Bone marrow (tissue), 2 donors: ENCODE measurements at places on chromosomes 12 and 14.

GRCh38 chr12:121116318-121117225 lies 16.1 kb upstream of the P2RX7 start:
- no peak for DNase-seq

GRCh38 chr12:11673666-11674461 lies 24.4 kb downstream of the ETV6 start:
- no peak for DNase-seq

GRCh38 chr12:130435331-130435730 lies 97.6 kb downstream of the PIWIL1 start:
- no peak for DNase-seq

- peak; percentile 41 for DNase-seq
These were observed 479 bp downstream of the GPR135 start for GRCh38 chr14:59464486-59465315.

GRCh38 chr12:121214166-121214777 lies 4.3 kb downstream of the P2RX4 start:
- DNase-seq = peak; percentile 68

GRCh38 chr12:124289634-124290600 lies 5.0 kb upstream of the RFLNA start:
- no peak for DNase-seq

- DNase-seq = no peak
These were observed 161.2 kb upstream of the SLC38A2 start for GRCh38 chr12:46533723-46534122.

GRCh38 chr14:93033983-93034670 lies 81.6 kb downstream of the ITPK1 start:
- no peak for DNase-seq

- DNase-seq = no peak
These were observed 42.9 kb downstream of the CMAS start for GRCh38 chr12:22088886-22089285.

- DNase-seq = no peak
These were observed 3.2 kb downstream of the DGLUCY start for GRCh38 chr14:91116913-91117588.

DNA sequence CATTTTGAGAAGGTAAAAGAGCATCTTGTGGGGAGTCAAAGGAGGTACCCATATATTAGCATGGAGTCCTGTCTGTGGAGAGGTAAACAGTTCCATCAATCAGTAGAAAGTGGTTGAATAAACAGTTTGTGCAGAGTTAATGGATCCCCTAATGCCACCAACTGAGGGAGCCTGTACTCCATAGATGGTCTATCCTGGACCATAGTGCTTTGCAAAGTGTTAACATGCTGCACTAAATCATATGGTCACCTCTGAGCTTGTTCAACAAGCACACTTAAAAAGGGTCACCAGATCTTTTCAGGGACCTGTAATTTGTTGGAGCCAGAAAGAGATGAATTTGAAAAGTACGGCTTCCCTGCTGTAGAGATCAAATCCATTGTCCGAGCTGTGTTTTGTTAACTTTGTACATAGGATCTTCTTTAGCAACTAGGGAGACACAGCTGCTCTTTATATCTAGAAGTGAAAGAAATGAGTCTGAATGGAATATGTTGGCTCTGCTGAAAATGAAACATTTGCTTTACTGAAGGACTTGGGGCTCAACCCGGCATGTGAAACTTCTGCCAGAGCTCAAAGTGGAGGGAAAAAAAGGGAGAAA lies 366.4 kb downstream of the ETNK1 start:
- DNase-seq = no peak

- DNase-seq = no peak
These were observed 199.8 kb downstream of the RBM19 start for GRCh38 chr12:113766131-113766878.

DNA sequence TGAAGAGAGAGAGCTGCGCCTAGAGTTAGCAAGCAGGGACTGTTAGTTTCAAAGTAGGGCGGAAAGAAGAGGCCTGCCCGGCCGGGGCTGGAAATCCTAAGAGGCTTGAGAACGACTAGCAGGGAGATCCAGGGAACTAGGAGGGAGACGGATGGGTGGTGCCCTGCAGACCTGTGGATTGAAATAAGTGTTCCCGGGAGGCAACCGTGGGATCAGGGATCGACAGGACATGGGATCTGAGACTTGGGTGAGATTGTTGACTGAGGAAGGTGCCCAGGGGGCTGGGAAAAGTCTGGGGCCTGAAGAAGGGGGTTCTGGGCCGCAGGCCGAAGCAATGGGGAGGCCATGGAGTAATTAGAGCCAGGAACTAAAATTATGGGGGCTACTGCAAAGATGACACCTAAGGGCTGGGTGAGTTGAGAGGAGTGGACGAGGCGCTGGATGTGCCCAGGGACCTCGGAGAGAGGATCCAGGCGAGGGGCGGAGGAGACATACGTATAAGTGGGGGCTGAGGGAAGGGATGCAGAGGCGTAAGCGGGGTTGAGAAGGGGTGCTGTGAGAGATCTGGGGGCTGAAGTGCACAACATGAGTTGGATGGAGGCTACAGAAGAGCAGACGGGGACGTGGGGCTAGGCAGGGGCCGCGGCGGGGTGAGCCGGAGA lies 635 bp downstream of the LTA4H start:
- no peak for DNase-seq

- DNase-seq = no peak
These were observed 4.3 kb upstream of the ASCL1 start for GRCh38 chr12:102953221-102953620.

DNA sequence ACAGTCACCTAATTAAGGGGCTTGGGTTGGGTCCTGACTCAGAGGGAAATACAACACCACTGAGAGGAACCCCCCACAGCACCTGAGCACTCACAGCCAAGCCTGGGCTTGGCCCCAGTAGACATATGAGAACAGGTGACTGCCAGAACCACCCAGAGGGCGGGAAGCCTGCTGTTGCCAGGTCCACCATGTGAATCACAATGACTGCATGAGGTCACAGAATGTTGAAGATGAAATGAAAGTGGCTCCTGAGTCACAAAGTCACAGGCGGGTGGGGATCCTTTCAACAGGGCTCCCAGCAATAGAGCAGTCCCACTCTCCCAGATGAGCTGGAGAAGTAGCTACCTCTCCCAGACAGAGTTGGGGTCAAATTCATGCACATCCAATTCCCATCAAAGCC lies at the start of gene LRRC74A:
TSS of gene LRRC74A (plus strand) at position 287 of the 400 bp plus-strand sequence. CDS start 290 bp downstream, outside the sequence.
- DNase-seq = no peak

DNA sequence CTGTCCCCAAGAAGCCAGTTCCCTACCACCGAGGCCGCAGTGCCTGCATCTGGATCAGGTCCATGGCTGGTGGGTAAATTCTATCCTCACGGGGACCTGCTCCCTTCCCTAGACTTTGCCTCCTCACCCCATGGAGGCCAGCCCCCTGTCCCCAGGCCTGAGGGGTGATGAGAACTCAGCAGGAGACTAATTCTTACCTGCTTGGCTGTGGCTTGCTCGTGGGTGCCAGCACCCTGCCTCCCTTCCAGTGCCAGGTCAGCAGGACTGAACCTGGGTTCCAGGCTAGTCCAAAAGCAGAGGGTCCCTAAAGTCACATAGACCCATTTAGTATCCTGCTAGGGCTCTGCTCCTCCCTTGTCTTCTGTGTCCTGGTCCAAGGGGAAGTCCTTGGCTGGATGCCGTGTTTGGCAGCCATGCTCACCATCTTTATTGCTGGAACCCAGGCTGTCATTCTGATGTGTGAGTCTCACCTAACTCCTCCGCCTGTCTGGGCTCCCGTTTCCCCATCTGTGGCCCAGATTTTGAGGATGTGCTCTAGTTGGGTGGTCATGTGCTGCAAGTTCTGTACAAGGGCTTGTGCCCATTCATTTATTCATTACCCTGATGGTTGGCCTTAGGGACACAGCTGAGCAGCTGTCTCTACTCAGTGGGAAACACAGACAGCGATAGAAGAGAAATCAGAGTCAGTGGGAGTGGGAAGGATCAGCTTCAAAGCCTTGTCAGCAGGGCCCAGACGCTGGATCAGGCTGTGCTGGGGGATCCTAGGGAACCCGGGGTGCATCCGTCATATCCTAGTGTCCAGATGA lies 949 bp downstream of the PLBD2 start:
- no peak for DNase-seq

GRCh38 chr12:113064395-113065125 lies 8.0 kb downstream of the DTX1 start:
- DNase-seq = no peak

DNA sequence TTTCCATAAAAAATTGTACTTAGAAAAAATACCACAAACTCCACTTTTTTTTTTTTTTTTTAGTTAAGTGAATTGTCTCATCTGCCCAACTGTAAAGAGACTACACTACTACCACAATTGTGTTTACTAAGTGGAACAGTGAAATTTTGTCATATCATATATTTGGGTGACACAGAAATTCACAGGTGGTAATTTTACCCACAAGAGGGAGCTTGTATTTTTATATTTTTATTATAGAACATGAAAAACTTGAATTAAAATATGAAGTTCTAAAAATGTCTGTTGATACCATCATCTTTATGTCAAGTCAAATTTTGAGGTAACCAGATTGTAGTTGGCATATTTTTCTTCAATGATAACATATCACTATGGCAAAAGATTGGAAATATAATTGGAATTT lies 329.4 kb upstream of the SOX5 start:
- no peak for DNase-seq

DNA sequence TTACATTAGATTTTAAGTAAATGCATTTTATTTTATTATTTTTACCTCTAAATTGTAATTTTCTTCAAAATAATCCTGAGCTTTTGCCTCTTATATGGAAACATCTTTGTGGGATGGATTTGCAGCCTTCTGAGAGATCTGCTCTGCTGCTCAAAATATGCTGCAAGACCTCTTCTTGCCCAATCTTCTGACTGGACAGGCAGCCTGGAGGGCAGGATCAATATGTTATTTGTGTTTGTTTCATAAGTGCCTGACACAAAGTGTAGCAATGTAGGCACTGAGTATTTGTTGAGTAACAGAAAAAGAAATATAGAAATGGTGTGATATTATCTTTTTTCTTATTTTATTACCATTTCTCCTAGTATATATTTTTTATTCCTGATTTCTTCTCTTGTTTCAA lies 1106.9 kb downstream of the TMTC2 start:
- DNase-seq = no peak

DNA sequence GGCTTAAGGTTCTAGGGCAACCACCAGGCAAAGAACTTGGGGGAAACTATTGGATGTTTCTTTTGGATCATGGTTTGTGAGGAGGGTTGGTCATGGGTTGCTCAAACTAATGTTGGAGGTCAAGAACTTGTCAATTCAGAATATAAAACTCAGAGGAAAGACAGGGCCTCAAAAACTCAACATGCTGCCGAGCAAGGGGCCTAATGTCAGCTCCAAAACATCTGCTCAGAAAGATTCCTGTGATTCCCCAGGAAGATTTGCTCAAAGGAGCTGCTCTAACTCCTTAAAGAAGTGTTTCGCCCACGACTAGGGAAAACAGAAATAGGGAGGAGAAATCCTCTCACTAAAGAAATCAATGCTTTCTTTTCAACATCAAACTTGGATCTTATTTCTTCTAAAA lies 3.7 kb upstream of the IGF1 start:
- DNase-seq = no peak

- no peak for DNase-seq
These were observed 54.6 kb upstream of the OAS1 start for GRCh38 chr12:112852127-112852526.

DNA sequence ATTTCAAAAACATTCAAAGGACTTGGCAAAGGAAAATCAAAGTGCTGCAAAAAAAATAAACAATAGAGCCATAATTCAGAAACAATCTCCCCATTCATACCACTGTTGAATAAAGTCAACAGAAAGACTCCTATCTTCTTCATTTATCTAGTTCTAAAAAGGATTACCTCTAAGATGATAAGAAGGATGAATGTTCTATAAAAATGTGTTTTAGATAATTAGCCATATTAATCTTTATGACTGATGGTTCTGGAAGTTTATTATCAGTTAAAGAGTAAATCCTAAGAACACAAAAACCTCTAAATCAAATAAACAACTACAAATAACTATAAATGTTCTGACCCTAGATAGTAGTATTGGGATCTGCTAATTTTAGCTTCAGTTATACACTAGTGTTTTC lies 37.8 kb upstream of the CDKL1 start:
- no peak for DNase-seq

- no peak for DNase-seq
These were observed 2.0 kb upstream of the CHURC1 start for GRCh38 chr14:64912261-64912660.

GRCh38 chr12:84361651-84362551 lies 550.7 kb downstream of the SLC6A15 start:
- no peak for DNase-seq

GRCh38 chr12:68317047-68317667 lies 15.0 kb downstream of the MDM1 start:
- no peak for DNase-seq

DNA sequence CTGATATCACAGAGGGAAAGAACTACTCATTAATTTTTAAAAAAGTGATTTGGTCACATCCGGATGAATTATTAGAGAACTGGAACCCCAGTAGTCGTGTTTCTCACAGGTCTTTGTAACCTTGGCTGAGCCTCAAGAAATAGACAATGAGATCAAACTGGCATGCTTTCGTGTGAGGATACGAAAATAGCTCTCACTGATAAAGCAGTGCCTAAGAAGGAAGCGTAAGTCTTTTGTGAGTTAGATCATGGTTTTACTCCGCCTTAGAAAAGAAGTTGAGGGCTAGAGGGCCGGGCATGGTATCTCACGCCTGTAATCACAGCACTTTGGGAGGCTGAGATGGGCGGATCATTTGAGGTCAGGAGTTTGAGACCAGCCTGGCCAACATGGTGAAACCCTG lies 33.8 kb upstream of the GALNT16 start:
- DNase-seq = no peak

DNA sequence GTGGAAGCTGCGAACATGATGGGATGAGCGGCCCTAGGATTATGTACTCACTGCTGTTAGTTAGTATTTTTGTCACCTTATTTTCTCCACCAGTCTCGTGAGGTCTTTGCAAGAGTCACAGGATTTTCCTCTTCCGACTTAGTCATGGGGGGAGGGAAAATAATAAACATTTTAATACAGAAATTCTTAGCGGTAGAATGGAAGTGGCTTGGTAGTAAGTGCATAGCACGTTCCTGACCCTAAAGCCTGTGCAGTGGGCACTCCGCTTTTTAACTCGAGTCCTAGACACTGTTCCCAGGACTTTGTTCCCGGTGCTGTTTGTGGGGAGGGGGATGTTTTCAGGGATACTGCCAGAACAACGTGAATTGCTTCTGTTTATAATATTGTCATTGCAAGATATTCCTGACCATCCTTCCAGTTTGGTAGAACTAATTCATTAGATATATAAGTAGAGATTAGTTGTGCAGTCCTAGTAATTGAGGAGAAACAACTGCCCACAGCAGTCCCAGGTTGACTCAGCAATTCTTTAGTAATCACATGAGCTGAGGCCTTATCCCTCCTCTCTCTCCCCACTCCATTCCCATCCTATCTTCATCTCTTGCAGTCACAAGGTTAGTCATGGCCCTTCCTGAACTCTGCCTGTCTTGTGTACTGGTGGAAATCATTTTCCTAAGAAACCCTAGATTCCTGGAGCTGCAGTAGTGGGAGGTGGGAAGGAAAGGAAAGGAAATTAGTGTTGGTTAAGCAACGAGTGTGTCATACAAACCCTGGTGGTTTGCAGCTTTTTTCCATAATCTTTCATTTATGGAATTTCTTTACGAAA lies 799 bp downstream of the SLC38A6 start:
- no peak for DNase-seq
